ENCODE measurements at places on chromosomes 3 and 15. TPM values are rescaled to one million over a fixed set of nuclear protein-coding genes. Genes with fewer than 3 reads are reported as not detected.

GRCh38 chr3:197793247-197793646 is 2.2 kb downstream of the LRCH3 start:
- peak overlapping the region; percentile 51 for H3K27ac ChIP-seq
- H3K27me3 ChIP-seq = no peaks in the 10 kb centered on the region
- H3K4me3 ChIP-seq = peak overlapping the region; percentile 97
- H3K36me3 ChIP-seq = peaks cover 5% of the 10 kb centered on the region
- DNase-seq = no peak
- peaks cover 56% of the 10 kb centered on the region for H3K4me1 ChIP-seq

GRCh38 chr3:99212969-99213368 is 311.5 kb upstream of the DCBLD2 start:
- H3K36me3 ChIP-seq = no peaks in the 10 kb centered on the region
- H3K4me3 ChIP-seq = no peak overlapping the region
- H3K4me1 ChIP-seq = no peaks in the 10 kb centered on the region

DNA sequence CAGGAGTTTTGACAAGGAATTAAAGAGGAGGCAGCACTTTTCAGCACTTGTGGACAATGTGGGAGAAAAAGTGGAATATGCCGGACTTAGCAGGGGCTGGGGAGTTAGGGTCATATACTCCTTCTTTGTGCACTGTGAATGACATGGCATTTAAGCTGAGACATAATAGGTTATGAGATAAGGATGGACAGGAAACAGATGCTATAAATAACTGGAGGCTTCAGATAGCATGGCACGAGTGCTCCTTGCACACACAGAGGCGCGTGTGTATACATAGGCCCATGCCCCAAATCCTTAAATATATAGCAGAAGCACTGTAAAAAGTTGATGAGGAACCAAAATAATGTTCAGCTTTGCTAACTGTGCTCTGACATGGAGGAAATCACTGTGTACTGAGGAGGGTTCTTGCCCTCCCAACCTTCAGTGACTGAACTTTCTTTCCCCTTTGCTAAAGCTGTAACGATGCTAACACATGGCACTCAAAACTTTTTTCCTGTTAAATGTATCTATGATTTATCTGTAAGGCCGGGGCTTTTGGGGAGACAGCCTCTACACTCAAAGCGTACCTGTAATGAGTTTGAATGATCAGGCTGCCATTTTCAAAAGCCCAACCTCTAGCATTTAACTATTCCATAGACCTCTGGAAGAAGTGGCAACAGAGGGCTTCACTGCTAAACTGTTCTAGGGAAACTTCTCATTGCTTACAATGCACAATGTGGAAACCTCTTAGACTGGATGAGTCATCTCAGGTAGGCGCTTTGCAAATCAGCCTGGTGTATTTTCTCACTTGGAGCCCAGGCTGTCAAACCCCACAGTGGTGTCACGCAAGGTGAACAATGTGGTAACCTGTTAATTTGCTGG is 784.6 kb downstream of the NR2F2 start:
- H3K36me3 ChIP-seq = no peaks in the 10 kb centered on the region
- no peak overlapping the region for H3K27ac ChIP-seq
- H3K27me3 ChIP-seq = no peaks in the 10 kb centered on the region
- no peaks in the 10 kb centered on the region for H3K4me1 ChIP-seq

DNA sequence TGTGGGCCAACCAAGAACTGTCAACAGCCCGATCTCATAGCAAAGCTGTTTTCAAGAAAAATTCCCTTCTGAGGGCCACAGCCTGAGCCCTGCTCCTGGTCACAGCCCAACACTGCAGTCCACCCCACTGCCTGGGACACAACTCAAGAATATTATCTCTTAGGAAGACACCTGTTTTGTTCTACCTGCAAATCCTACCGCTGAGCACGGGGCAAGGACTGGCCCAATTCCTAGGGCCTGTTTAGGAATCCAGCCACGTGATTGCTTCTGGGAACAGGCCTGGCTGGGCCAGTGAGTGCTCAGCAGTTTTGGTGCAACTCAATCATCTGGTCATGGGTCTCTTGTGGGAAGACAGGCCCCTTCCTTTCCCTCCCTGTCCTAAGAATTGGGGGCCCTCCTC is 8.3 kb downstream of the ISLR2 start:
- DNase-seq = no peak
- peaks cover 20% of the 10 kb centered on the region for H3K4me1 ChIP-seq

- H3K4me1 ChIP-seq = no peaks in the 10 kb centered on the region
- H3K27ac ChIP-seq = no peak overlapping the region
- no peak for DNase-seq
- H3K27me3 ChIP-seq = no peaks in the 10 kb centered on the region
- H3K36me3 ChIP-seq = no peaks in the 10 kb centered on the region
- H3K4me3 ChIP-seq = no peak overlapping the region
Measured at GRCh38 chr3:65015711-65016110, 327.9 kb upstream of the ADAMTS9 start.

DNA sequence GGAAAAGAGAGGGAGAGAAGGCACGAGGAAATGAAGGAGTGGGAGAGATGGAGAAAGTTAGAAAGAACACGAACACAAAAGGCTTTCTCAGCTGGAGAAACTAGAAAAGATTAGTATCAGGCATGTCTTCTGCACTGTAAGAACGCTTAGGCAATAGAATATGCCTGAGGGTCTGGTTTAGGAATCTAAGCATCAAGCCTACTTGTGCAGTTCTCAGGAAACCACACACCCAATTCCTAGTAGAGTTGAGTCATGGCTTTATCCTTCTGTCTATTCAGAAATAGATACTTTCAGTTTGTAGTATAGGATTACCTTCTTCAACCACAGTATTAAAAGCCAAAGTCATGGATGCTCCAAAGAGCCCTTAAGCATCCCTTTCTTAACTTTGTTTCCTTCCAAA is 969.4 kb downstream of the NTRK3 start:
- H3K27me3 ChIP-seq = peaks cover 4% of the 10 kb centered on the region
- H3K4me3 ChIP-seq = no peak overlapping the region
- H3K36me3 ChIP-seq = no peaks in the 10 kb centered on the region
- H3K27ac ChIP-seq = no peak overlapping the region

DNA sequence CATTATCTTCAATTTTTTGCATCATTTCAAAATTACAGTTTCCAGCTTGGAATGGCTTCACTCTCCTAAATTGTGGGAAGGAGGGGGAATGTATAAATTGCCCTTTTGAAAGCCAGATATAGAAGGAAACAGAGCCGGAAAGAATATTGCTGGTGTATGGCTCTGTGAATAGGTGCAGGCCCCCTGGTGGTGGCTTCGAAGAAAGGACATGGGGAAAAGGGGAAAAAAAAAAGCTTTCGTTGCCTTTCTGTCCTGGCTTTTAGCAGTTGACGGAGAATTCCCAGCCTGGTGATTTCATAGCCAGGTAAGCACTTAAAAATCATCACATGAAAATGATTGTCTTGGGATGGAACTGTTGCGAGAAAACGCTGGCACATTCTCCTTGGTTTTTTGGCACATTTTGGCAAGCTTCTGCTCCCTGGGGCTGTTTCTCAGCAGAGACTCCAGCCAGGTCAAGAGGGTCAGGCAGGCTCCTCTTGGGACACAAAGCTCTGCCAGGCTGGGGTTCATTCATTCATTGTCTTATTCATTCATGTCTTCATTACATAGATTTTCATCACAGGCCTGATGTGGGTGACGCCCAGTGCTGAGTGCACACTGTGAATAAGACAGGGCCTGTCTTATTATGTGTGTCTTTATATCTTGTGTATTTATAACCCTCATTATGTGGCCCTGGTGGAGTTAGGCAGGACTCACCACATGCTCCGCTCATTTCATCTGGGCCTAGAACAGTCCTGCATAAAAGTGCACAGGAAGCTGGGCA is 300.0 kb upstream of the TPM1 start:
- peaks cover 7% of the 10 kb centered on the region for H3K4me1 ChIP-seq
- DNase-seq = peak; percentile 67
- H3K27ac ChIP-seq = no peak overlapping the region
- H3K36me3 ChIP-seq = no peaks in the 10 kb centered on the region
- H3K4me3 ChIP-seq = no peak overlapping the region
- no peaks in the 10 kb centered on the region for H3K27me3 ChIP-seq

DNA sequence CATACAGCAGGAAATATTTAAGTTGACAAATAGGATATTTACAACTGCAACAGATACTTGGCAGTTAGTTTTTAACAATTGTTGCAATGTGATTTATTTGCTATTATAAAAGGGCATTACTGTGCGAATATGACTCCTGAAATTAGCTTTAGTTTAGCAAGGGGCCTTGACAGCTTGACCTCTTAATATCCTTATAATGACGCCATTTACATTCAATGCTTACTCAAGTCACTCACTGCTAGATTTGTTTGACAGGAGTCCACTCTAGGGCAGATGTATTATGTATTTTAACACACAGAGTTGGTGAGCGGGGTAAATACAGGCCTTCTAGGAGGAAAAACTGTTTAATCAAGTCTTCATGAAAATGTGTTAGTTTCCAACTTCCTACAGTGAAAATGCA is 58.1 kb upstream of the C15orf61 start:
- no peak overlapping the region for H3K4me3 ChIP-seq
- DNase-seq = no peak
- no peaks in the 10 kb centered on the region for H3K27me3 ChIP-seq
- H3K36me3 ChIP-seq = no peaks in the 10 kb centered on the region

DNA sequence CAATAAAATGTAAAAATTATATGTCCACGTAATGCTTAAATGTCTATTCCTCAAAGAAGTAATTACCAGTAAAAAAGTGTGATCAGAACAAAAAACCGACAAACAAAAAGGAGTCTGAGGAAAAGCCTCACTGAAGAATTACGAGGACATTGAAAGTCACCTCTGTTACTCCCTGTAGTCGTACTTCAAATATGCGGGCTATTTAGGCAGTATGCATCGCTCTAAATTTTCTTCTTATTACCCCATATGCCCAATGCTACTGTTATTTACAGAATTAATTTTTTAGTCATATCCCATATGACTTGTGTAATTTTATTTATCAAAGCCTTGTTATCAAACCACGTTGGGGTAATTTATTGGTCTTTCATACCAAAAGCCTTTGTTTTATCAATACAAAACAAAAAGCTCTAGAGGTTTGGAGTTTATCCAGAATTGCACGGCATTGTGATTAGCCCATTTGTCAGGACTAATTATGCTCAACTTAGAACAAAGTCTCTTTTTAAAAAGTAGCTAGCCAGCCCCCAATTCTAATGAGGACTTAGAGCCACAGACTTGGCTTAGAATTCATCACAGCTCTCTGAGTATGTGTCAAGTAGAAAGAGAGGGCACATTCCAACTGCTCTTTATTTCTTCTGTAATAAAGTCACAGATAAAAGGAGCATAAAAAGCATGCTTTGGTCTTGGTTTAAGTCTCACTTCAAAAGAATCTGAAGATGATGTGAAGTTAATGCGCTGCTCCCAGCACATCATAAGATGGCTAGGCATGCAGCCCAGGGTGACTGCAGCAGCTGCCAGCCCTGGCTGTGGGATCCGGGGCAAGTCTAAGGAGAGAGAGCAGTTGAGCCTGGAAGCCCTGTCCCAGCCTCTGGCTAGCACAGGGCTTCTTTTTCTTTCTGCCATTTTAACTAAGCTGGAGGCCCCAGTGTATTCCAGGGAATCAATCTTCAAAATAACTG is 521.0 kb downstream of the GABRG3 start:
- H3K27ac ChIP-seq = no peak overlapping the region
- no peak for DNase-seq
- H3K4me1 ChIP-seq = no peaks in the 10 kb centered on the region
- no peak overlapping the region for H3K4me3 ChIP-seq
- no peaks in the 10 kb centered on the region for H3K27me3 ChIP-seq

DNA sequence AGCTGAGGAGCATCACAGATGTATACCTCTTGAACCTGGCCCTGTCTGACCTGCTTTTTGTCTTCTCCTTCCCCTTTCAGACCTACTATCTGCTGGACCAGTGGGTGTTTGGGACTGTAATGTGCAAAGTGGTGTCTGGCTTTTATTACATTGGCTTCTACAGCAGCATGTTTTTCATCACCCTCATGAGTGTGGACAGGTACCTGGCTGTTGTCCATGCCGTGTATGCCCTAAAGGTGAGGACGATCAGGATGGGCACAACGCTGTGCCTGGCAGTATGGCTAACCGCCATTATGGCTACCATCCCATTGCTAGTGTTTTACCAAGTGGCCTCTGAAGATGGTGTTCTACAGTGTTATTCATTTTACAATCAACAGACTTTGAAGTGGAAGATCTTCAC is 3.0 kb downstream of the CCR8 start:
- peaks cover 19% of the 10 kb centered on the region for H3K4me1 ChIP-seq
- H3K27me3 ChIP-seq = no peaks in the 10 kb centered on the region
- no peaks in the 10 kb centered on the region for H3K36me3 ChIP-seq
- H3K27ac ChIP-seq = no peak overlapping the region
- no peak overlapping the region for H3K4me3 ChIP-seq

DNA sequence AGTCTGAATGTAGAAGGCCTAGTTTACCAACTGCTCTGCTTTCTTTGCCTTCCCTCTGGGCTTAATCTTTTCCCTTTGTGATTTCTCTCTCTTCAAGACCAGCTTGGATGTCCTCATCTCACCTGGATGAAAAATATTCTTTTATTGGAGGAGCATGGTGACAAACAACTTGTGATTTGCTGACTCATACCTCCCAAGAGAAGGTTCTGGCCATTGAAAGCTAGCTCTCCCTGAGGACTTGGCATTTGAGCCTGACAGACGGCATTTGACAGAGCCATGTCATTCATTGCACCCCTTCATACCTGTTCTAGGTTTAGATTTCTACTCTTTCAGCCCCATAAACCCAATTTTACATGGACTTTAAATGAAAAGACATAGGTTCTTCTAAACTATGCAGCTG is 33.3 kb downstream of the ATG7 start:
- no peak for DNase-seq
- peaks cover 32% of the 10 kb centered on the region for H3K4me1 ChIP-seq
- no peak overlapping the region for H3K4me3 ChIP-seq
- H3K27me3 ChIP-seq = no peaks in the 10 kb centered on the region
- H3K27ac ChIP-seq = peak overlapping the region; percentile 5

- DNase-seq = no peak
- H3K27ac ChIP-seq = no peak overlapping the region
- peaks cover 10% of the 10 kb centered on the region for H3K27me3 ChIP-seq
- H3K4me1 ChIP-seq = peaks cover 18% of the 10 kb centered on the region
Measured at GRCh38 chr3:126977821-126978220, 5.1 kb upstream of the PLXNA1 start.

GRCh38 chr15:69604072-69604411 is 151.4 kb downstream of the RPLP1 start:
- no peak overlapping the region for H3K4me3 ChIP-seq
- H3K27me3 ChIP-seq = peaks cover 5% of the 10 kb centered on the region
- H3K36me3 ChIP-seq = no peaks in the 10 kb centered on the region
- peaks cover under 1% of the 10 kb centered on the region for H3K4me1 ChIP-seq

Gene SI
- not detected for total RNA-seq

Gene CLDN18
- total RNA-seq = not detected

Gene DPPA2
- not detected for total RNA-seq

Gene IL12A
- total RNA-seq = not detected

Gene FAM162A
- total RNA-seq = 163 TPM

Gene IQCF5
- not detected for total RNA-seq

Measured in activated CD4-positive, alpha-beta T cell treated with anti-CD3 and anti-CD28 coated beads for 36 hours (primary cell).